Head of caudate nucleus (tissue), 42 donors: ENCODE measurements at places on chromosomes 2 and 18.

DNA sequence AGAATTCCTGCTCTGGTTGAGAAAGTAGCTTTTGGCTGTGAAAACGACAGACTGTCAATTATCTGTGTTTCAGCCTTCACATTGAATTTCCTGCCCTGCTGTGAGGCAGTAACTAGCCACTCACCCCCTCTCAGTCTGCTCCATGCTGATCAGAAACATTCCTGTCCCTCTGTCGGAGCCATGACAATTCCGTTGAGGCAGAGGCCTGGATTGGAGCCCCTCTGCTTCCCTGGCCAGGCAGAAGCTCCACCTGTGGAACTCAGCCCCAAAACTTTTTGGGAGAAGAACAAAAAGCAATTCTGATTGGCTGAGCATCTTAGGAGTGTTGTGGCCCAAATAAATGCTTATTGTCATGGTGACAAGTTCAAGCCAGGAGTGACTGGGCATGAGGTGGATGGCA lies 60.0 kb downstream of the APOB start:
- no peak for DNase-seq

GRCh38 chr2:48600204-48600813 lies 17.3 kb upstream of the GTF2A1L start:
- DNase-seq: peak; percentile 4

DNA sequence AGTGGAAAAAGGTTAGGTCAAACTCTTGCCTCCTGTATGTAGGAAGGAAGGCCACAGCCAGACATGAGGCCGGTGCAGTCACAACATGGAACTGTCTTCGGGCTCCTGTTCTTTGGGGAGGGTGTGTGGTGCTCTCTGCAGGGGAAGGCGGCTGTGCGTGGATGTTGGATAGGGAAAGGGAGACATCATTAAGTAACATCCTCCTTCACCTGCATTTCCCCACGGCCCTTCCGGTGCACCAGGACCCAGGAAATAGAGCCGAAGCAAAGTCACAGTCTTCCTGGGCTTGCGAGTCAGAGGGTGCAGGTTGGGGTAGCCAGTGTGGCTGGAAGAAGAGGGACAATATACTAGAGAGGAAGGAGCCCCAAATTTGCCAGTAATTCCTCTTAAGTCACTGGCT lies 78.9 kb upstream of the SMAD7 start:
- DNase-seq: peak; percentile 14

GRCh38 chr18:60188958-60189357 lies 183.6 kb downstream of the MC4R start:
- no peak for DNase-seq

- DNase-seq: no peak
Measured at GRCh38 chr2:29353403-29353991, 238.3 kb downstream of the CLIP4 start.

- no peak for DNase-seq
Measured at GRCh38 chr2:166304656-166305055, 71.1 kb downstream of the SCN9A start.

DNA sequence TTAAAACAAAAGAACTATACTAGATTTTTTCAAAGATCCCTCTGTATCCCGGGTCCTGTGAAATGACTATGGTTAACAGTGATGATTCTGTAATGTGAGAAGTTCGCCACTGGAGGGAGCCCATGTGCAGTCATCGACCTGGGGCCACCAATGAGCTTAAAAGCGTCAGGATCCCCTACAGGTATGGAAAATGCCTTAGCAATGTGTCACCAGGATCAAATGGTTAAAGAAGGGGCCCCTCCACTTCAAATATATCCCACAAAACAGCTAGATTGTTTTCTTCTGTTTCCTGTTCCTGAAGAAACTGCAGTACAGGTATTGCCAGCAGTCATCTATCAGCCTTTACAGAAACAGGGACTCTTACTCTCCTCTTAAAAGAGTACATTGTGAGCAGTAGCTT lies 15.3 kb downstream of the CHRNA1 start:
- peak; percentile 85 for DNase-seq

DNA sequence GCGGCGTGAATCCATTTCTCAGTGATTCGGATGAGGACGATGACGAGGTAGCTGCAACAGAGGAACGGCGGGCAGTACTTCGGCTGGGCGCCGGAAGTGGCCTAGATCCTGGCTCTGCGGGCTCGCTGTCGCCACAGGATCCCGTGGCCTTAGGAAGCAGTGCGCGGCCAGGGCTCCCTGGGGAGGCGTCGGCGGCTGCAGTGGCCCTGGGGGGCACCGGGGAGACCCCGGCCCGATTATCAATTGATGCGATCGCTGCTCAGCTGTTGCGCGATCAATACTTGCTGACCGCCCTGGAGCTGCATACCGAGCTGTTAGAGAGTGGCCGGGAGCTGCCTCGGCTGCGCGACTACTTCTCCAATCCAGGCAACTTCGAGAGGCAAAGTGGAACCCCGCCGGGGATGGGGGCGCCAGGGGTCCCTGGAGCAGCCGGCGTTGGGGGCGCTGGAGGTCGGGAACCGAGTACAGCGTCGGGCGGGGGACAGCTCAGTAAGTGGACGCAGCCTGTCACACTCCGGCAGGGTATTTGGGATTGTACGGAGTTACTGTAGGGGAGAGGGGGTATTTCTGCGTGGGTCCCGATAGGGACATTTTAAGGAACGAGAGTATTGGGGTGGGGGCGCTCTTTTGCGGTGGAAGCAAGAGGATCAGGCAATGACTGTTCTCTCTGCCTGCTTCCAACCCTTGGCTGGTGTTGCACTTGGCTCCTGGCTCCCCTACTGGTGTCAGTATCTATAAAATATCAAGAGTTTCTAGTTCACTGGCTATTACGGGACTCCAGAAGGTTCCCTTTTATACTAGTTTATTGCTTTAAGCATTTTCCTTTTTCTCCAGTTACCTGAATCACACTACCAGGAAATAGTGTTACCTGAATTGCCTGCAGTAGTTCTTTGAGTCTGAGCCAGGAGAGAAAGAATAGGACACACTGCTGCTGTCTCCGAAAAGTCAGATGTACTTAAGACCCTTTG lies 772 bp downstream of the RELCH start:
- DNase-seq: peak; percentile 72

- DNase-seq: no peak
Measured at GRCh38 chr2:44972771-44973535, 31.5 kb downstream of the SIX3 start.

GRCh38 chr2:54810246-54810645 lies 86.8 kb downstream of the EML6 start:
- DNase-seq: no peak

DNA sequence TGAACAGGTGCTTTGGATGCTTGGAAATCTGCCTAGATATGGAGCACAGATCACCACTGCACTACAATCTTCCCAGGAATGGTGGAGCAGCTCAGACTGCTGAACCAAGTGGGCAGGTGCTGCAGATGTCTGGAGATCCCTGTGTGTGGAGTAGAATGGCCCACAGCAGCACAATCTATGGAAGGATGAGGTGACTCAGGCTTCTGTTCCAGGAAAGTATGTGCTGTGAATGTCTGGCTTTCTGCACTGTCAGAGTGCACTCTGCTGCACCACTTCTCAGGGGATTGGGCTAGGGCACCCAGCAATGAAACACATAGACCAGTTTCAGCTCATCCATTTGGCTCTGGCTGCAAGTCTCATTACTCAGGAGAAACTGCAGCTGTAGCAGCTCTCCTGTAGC lies 865.4 kb upstream of the NXPH2 start:
- no peak for DNase-seq

DNA sequence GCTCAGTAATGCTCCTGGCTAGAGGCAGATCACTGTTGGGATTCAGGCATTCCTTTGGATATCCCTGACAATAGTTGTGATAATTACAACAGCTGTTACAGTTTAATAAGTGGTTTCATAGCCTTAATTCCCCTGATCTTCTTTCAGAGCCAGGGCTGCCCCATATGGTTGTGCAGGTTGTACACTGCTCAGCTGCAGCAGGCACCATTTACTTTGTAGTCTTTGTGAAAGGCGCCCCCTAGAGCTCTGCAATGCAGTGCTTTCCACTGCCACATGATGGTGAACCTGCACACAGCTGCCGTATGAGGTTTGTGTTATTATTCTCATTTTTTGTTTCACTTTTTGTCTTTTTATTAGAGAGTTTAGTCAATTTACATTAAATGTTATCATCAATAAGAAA lies 239.1 kb downstream of the KCNS3 start:
- DNase-seq: peak; percentile 33

- DNase-seq: no peak
Measured at GRCh38 chr18:22872900-22873537, 60.1 kb upstream of the RBBP8 start.

GRCh38 chr2:187232749-187233148 lies 215.3 kb downstream of the CALCRL start:
- no peak for DNase-seq

- DNase-seq: peak; percentile 73
Measured at GRCh38 chr2:96869822-96870625, at the start of gene SEMA4C. Gene SEMA4C (minus strand): TSS chr2:96870080. CDS start chr2:96867886, 2,194 bp downstream.

- DNase-seq: no peak
Measured at GRCh38 chr2:225602205-225602604, 202.7 kb downstream of the NYAP2 start.

DNA sequence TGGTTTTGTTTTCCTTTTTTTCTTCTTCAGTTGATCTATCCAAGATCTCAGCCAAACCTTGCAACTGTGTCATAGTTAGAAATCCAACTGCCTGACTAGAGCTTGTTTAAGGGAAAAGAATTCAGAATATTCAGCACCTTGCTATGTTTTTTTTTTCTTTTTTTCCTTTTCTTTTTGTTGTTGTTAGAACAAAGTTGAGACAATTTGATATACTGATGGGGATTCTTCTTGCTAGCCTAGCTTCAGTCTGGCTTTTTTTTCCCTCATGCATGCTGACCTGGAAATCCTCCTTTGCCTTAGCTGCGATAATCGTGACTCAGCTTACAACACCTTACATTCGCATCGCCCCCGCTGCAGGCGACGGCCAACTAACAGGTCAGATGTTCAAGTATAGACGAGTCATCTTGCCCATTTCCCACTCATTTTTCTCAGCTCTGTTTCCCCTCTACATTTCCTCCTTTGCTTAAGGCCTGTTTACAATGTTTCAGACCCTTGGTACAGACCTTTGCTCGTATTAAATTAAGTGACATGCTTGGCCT lies 487.2 kb upstream of the RAB12 start:
- no peak for DNase-seq

DNA sequence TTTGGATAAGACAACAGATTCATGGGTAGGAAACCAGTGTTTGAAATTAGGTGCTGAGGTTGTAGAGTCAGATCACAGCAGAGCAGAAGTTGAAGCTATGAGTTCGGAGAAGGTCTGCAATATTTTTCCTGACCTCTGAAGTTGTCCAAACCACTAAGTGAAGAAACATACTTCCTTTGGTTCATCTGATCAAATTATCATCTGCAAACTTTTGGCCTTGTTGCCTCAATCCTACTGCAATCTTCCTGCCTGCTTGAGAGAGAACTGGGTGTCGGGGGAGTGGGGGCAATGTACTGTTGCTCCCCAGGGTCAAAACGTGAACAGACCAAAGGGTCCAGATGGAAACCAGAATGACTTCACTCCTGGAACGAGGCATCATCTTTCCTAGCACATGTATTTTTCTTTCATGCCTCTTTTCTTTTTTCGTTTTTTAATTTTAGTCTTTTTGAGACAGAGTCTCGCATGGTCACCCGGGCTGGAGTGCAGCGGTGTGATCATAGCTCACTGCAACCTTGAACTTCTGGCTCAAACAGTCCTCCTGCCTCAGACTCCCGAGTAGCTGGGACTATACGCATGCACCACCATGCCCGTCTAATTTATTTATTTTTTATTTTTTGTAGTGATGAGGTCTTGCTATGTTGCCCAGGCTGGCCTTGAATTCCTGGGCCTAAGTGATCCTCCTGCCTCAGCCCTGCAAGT lies 42.7 kb downstream of the RAB31 start:
- DNase-seq: no peak

GRCh38 chr18:12046046-12046750 lies 47.4 kb upstream of the ANKRD62 start:
- no peak for DNase-seq

DNA sequence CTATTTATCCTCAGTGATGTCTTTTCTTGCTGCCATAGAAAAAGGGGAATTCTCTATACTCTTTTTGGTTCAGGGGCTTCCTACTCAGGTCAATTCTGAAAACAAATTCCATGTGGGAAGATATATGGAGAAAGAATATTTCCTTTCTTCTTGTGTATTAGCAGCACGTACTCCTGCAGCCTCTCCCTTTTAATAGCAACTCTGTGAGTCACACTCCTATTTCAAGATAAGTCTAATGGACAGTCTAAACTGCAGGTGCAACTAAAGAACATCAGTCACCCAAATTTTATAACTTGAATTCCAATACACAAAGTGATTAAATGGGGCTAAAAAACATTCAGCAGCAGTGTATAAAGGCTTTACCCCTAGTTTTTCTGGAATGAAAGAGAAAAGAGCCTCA lies 942.2 kb downstream of the CNTNAP5 start:
- no peak for DNase-seq

DNA sequence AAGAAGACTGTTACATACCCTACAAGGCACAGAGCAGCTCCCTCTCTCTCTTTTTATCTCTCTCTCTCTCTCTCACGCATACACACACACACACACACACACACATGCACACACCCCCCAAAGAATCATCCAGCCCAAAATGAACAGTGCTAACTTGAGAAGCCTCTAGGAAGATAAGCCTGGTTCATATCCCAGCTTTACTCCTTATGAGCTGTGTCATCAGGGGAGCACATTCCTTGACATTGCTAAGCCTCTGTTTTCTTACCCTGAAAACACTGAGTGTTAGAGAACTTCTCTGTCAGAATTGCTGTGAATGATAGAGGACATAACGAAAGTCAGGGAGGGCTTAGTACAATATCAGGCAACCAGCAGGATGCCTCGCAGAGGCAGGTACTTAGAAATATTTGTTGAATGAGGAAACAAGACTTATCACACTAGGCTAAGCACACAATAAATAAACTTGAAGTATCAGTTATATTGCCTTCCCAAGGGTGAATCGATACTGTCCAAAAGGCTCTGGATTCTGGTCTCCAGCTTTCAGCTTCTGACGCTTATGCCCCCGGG lies 725.6 kb upstream of the ID2 start:
- no peak for DNase-seq

- DNase-seq: no peak
Measured at GRCh38 chr2:65818873-65819451, 386.6 kb upstream of the SPRED2 start.

- DNase-seq: no peak
Measured at GRCh38 chr2:212794471-212794870, 255.9 kb upstream of the ERBB4 start.

- no peak for DNase-seq
Measured at GRCh38 chr18:10320791-10321190, 133.6 kb upstream of the APCDD1 start.

GRCh38 chr2:222943820-222944219 lies 83.0 kb downstream of the ACSL3 start:
- DNase-seq: no peak

GRCh38 chr18:5167831-5168230 lies 29.2 kb downstream of the AKAIN1 start:
- no peak for DNase-seq

- DNase-seq: no peak
Measured at GRCh38 chr2:67834482-67834881, 228.3 kb downstream of the C1D start.

GRCh38 chr2:223865907-223866508 lies 28.6 kb upstream of the AP1S3 start:
- DNase-seq: no peak

GRCh38 chr2:171592036-171592555 lies 69.8 kb downstream of the CYBRD1 start:
- DNase-seq: no peak
